Inflammatory macrophage treated with lipopolysaccharide for 1 hour (primary cell): ENCODE measurements at places on chromosomes 4 and X.

GRCh38 chrX:38305971-38306370 is 21.3 kb downstream of the RPGR start:
- DNase-seq = no peak

DNA sequence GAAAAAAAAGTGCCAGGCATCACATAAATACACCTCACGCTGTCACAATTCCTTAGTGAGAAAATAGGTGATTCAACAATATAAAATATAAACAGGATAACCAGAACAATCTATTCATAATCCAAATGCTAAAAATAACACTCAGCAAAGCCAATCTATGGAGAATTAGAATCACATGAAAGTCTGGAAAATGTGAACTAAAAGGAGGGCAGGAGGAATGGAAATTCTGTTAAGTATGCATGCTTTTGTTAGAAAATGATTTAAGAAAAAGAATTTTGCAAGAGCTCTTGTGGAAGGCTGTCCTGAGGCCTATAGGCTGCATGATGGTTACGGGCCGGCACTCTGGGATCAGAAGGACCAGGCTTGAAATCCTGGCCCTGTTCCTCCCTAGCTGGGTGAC is 70.6 kb upstream of the PROM1 start:
- no peak for DNase-seq

DNA sequence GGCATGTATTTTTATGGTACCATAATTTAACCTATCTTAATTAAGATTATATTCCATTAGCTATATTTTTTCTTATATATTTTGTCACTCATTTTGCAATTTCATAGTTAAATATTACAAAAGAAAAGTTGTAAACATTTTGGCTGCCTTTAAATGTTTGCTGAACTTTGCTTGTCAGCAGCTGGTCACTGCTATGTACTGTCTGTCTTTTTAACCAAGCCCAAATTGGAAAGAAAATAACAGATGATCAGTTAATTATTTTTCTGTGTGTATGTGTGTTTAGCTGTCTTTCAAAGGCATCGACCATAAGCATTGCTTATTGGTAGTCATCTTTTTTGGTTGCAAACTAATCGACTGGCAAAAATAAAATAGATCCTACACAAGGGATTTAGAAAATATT is 54.4 kb upstream of the SMAD1 start:
- DNase-seq = no peak

DNA sequence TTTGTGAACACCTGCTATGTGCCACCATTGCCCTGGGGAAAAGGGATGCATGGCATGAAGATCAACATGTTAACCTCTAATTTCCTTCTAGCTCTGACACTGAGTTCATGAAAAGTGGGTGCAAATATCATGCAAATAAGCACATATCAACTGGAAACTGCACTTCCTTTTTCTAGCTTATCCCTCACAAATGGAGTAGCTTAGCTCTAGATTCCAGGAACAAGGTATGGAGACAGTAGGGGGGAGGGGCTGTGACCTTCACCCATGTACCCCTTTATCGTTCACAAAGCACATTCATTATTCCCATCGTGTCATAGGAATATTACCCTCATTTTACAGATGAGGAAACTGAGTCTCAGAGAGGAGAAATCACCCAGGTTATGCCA is 37.4 kb downstream of the STARD8 start:
- no peak for DNase-seq

GRCh38 chr4:29153642-29154041 is 1566.5 kb upstream of the PCDH7 start:
- no peak for DNase-seq

- DNase-seq = no peak
Measured at GRCh38 chrX:23919706-23920320, 12.0 kb downstream of the CXorf58 start.

DNA sequence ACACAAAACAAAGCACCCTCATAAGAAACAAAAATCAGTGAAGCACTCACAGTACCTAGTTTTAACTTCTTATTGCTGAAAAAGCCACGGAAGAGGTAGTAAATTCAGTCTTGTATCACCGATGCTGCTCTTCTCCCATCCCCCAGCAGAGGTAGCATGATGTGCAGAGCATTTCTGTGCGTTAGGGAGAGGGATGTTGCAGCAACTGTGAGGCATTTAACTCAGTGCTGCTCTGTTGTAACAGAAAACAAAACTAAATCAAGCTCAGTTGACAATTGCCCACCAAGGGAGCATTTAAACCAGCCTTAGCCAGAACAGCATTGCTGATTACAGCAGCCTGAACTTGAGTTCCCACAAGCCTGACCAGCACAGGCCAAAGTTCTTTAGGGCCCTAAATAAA is 1279.7 kb upstream of the ADGRL3 start:
- DNase-seq = no peak
